Tibial artery (tissue), 4 donors: ENCODE measurements at places on chromosomes 12 and 14.

DNA sequence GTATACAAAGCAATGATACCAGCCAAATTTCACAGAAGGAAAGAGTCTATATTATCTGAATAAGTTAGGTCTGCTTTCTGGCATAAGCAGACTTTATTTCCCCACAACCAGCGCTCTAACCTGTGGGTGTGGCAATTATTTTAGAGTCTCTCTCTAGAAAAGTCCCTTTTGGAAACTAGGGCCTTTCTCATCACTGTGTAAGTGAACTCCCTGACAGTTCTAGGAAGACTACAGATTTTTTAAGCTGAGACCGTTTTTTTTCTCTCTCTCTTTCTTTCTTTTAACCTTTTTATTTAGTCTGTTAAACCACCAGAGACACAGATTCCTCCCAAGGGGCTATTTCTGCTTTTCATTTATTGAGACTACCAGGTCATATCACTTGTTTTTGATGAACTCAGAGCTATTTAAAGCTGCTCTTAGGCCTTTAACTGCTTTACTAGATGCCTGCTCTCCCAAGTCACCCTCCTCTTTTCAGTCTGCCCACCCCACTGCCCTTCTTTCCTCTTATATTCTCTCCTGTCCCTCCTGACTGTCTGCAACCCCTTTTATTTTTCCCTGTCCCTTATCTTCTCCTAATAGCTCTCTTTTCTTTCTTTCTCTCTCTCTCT, 69.2 kb upstream of the ARHGAP5 start:
- H3K4me3 ChIP-seq = no peak overlapping the region
- peaks cover 21% of the 10 kb centered on the region for H3K4me1 ChIP-seq
- no peaks in the 10 kb centered on the region for H3K27me3 ChIP-seq
- DNase-seq = no peak

- no peaks in the 10 kb centered on the region for H3K4me1 ChIP-seq
- H3K27me3 ChIP-seq = no peaks in the 10 kb centered on the region
- H3K4me3 ChIP-seq = no peak overlapping the region
- DNase-seq = no peak
- H3K27ac ChIP-seq = no peak overlapping the region
Observed at GRCh38 chr14:38522724-38523123, 266.8 kb upstream of the CLEC14A start.

DNA sequence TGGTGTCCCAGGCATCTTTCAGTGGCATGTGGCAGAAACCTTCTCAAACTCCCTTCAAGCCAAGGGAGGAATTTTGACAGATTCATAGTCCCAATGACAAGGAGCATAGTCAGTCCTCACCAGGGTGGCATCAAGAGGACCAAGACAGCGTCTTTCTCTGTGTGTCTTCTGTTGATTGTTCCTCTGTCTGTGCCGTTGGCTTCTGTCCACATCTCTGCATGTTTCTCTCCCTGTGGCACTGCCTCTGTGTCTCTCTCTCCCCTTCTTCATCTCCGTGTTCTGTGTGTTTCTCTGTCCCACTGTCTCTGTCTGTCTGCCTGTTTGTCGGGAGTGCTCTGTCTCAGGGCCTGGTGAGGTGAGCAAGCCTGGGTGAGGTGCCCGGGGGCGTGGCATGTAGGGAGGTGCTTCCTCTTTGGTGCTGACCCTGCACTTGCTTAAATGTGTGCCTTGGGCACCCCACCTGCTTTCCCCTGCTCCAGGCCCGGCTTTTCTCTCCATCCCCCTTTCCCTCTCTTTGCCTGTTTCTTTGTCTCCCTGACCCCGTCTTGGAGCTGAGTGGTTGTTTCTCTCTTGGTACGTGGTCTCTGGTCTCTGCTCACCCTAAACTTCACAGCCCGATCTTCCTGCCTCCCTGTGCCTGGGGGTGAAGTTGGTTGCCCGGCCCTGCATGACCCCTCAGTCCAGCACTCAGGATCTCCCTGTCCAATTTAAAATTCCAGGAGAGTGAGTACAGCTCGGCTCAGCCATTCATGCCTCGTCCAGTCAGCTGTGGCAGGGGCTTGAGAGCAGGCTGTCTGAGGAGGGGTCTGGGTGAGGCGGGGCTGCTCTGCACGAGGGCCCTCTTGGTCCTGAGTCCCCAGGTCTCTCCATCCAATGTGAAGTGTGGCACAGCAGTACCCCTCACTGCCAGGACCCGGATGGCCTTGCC, 28.5 kb downstream of the JDP2 start:
- DNase-seq = no peak
- H3K27ac ChIP-seq = no peak overlapping the region
- peaks cover 8% of the 10 kb centered on the region for H3K4me1 ChIP-seq
- peaks cover under 1% of the 10 kb centered on the region for H3K36me3 ChIP-seq
- no peak overlapping the region for H3K4me3 ChIP-seq
- H3K27me3 ChIP-seq = no peaks in the 10 kb centered on the region

- peaks cover 23% of the 10 kb centered on the region for H3K36me3 ChIP-seq
- DNase-seq = peak; percentile 24
- H3K4me3 ChIP-seq = no peak overlapping the region
- no peaks in the 10 kb centered on the region for H3K27me3 ChIP-seq
- peaks cover 8% of the 10 kb centered on the region for H3K4me1 ChIP-seq
Observed at GRCh38 chr12:2642896-2643425, 151.8 kb upstream of the FKBP4 start.

GRCh38 chr12:57839996-57840395, 6.5 kb downstream of the CTDSP2 start:
- H3K4me1 ChIP-seq = peaks cover 95% of the 10 kb centered on the region
- no peaks in the 10 kb centered on the region for H3K27me3 ChIP-seq
- no peak for DNase-seq
- H3K4me3 ChIP-seq = peak overlapping the region; percentile 15

- H3K4me1 ChIP-seq = peaks cover 43% of the 10 kb centered on the region
- no peaks in the 10 kb centered on the region for H3K36me3 ChIP-seq
- H3K27ac ChIP-seq = peak overlapping the region; percentile 91
- DNase-seq = peak; percentile 81
Observed at GRCh38 chr12:2057041-2057794, 4.4 kb downstream of the CACNA1C start.

GRCh38 chr12:64580681-64581080, 29.6 kb upstream of the RASSF3 start:
- H3K4me3 ChIP-seq = no peak overlapping the region
- H3K36me3 ChIP-seq = no peaks in the 10 kb centered on the region
- H3K27ac ChIP-seq = no peak overlapping the region

DNA sequence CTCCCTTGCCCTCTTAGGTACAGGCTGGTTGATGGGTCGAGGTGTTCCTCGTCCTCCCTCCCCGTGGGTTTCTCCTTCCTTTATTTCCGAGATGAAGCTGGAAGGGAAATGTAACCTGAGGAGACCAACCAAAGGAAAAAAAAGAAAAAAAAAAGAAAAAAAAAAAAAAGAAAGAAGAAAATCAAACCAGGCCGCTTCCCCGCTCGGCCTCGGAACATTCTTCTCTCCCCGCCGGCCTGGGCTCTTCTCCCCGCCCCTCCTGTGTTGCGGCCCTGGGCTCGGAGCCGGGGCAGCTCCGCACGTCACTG, 1.6 kb upstream of the NFATC4 start:
- H3K36me3 ChIP-seq = peaks cover 4% of the 10 kb centered on the region
- H3K27me3 ChIP-seq = no peaks in the 10 kb centered on the region
- H3K4me3 ChIP-seq = peak overlapping the region; percentile 84
- DNase-seq = no peak

DNA sequence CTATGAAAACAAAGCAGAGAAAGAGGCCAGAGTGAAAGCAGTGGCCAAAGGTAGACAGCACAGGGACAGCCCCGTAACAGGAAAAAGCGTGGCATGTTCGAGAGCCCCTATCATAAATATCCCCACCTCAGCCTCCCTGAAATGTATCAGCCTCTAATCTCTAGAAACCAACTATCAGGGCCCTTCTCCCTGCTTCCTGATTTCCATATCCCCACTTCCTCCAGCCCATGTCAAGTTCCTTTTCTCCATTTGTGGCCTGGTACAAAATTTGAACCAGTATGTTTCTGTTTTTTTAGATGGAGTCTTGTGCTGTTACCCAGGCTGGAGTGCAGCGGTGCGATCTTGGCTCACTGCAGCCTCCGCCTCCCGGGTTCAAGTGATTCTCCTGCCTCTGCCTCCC, 16.9 kb downstream of the DEPDC4 start:
- no peaks in the 10 kb centered on the region for H3K36me3 ChIP-seq
- DNase-seq = no peak
- no peaks in the 10 kb centered on the region for H3K27me3 ChIP-seq

- no peaks in the 10 kb centered on the region for H3K27me3 ChIP-seq
- no peak overlapping the region for H3K27ac ChIP-seq
- no peak for DNase-seq
- H3K36me3 ChIP-seq = peaks cover 11% of the 10 kb centered on the region
- no peaks in the 10 kb centered on the region for H3K4me1 ChIP-seq
Observed at GRCh38 chr12:88503281-88503703, 77.0 kb downstream of the KITLG start.

DNA sequence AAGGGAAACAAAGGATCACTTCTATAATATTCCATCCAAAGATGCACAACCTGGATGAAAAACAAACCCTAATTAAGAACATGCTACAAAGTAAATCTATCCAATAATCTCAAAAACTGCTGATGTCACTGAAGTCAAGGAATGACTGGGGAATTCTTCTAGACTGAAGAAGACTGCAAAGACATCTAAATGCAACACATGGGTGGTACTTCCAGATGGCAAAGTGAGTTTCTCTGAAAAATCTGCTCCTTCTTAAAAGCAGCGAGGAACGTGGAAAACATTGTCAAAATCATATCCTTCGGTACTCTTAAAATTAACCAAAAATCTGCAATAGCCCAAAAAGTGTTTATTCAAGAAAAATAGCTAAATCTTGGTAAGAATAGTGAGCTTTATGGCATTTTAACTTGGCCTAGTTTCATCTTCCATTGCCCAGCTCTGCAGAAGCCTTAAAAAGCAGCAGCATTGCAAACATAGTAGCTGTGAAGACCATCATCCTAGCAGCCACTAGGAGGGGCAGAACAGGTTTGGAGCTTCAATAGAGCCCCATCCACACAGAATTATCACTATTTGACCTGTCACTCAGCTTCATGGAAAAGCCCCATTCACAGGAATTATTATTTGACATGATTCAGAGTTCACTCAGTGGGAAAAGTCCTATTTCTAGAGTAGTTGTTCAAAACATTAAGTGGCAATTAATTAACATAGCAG, 7.4 kb downstream of the CLEC14A start:
- no peaks in the 10 kb centered on the region for H3K36me3 ChIP-seq
- no peaks in the 10 kb centered on the region for H3K4me1 ChIP-seq
- H3K27ac ChIP-seq = no peak overlapping the region

- no peak overlapping the region for H3K4me3 ChIP-seq
- DNase-seq = no peak
- H3K27me3 ChIP-seq = no peaks in the 10 kb centered on the region
- H3K4me1 ChIP-seq = no peaks in the 10 kb centered on the region
Observed at GRCh38 chr14:102941419-102942011, 19.1 kb downstream of the AMN start.

DNA sequence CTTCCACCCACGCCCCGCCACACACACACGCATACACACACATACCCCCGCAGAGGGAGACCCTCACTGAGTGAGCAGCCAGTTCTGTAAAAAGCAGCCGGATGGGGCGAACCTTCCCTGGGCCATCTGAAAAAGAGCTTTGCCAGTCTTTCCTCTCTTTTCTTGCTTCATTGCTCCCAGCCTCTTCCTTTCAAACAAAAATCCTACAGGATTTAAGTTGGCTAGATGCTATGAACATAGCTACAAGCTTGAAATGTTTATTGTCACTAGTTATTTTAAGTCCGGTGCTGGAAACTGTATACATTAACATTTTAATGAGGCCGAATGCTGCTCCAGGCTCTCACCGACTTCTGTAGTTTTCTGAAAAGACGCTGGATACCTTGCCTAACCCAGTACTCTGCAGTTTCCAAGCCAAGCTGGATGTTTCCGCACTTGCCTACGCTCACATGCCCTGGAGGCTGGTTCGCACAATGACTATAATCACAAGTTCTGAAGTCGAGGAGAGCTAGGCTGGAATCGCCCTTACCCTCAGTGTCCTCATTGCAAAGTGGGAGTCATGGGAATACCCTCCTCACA, 39.2 kb downstream of the LTBP2 start:
- no peak for DNase-seq
- H3K36me3 ChIP-seq = peaks cover 2% of the 10 kb centered on the region
- H3K27ac ChIP-seq = peak overlapping the region; percentile 80

- no peak for DNase-seq
- H3K36me3 ChIP-seq = no peaks in the 10 kb centered on the region
- no peak overlapping the region for H3K27ac ChIP-seq
Observed at GRCh38 chr12:117821480-117822175, 147.2 kb downstream of the KSR2 start.

- H3K27ac ChIP-seq = no peak overlapping the region
- no peaks in the 10 kb centered on the region for H3K27me3 ChIP-seq
- no peaks in the 10 kb centered on the region for H3K36me3 ChIP-seq
- H3K4me3 ChIP-seq = no peak overlapping the region
- no peak for DNase-seq
Observed at GRCh38 chr12:61808856-61809255, 451.3 kb upstream of the USP15 start.

DNA sequence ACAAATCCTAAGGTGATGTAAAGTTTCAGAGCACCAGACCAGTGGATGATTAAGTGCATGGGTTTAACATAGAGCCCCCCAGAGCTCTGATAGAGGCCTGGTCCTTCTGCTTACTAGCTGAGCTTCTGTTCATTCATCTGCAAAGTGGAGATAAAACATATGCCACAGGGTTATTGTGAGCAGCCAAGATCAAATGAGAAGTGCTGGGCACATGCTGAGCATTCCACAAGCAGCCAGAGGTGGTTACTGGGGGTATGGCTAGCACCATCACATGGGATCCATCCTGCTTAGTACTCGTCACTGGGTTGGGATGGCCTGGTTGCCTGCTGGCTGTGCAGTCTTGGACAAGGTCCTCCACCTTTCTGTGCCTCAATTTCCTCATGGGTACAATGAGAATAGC, 18.0 kb upstream of the SMUG1 start:
- H3K27ac ChIP-seq = no peak overlapping the region
- H3K4me3 ChIP-seq = no peak overlapping the region
- DNase-seq = no peak

DNA sequence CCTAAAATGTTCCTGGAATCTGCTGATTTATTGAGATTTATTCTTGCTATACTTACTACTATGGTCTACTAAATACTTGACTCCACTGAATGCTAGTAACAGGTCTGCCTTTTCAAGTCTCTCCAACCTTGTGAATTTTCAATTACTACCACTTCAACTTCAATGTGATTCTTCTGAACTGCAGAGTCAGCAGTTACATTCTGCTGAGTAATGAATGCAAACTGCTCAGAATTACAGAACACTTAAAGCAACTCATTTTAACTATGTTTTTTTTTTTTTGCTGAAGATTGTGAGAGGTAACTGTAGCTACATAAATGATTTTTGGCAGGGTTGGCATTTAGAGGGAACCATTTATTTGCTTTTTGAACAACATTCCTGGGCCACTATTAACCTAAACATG, 41.8 kb downstream of the ARF6 start:
- no peaks in the 10 kb centered on the region for H3K27me3 ChIP-seq
- no peaks in the 10 kb centered on the region for H3K4me1 ChIP-seq
- H3K36me3 ChIP-seq = no peaks in the 10 kb centered on the region
- no peak overlapping the region for H3K4me3 ChIP-seq
- DNase-seq = no peak

GRCh38 chr12:19203539-19204506, 74.3 kb downstream of the PLEKHA5 start:
- H3K4me1 ChIP-seq = no peaks in the 10 kb centered on the region
- no peaks in the 10 kb centered on the region for H3K27me3 ChIP-seq
- no peaks in the 10 kb centered on the region for H3K36me3 ChIP-seq
- no peak for DNase-seq

GRCh38 chr14:97120611-97121031, 323.4 kb downstream of the VRK1 start:
- H3K27ac ChIP-seq = no peak overlapping the region
- H3K27me3 ChIP-seq = no peaks in the 10 kb centered on the region
- H3K4me3 ChIP-seq = no peak overlapping the region

GRCh38 chr12:58106195-58106594, 164.8 kb downstream of the ATP23 start:
- no peak overlapping the region for H3K27ac ChIP-seq
- no peak overlapping the region for H3K4me3 ChIP-seq
- H3K36me3 ChIP-seq = no peaks in the 10 kb centered on the region
- no peaks in the 10 kb centered on the region for H3K4me1 ChIP-seq
